ENCODE measurements at places on chromosomes 7 and 10. TPM values are rescaled to one million over a fixed set of nuclear protein-coding genes. Genes with fewer than 3 reads are reported as not detected.

ELN gene
- 103 TPM for polyA plus RNA-seq

CYP2W1 gene
- 9.5 TPM for polyA plus RNA-seq

COL13A1 gene
- polyA plus RNA-seq, result 7.7 TPM

CWF19L1 gene
- 31.3 TPM for polyA plus RNA-seq

PRPS1L1 gene
- polyA plus RNA-seq, result not detected

PHKG1 gene
- polyA plus RNA-seq, result 25.0 TPM

MMD2 gene
- not detected for polyA plus RNA-seq

Measured in muscle of arm (tissue), 14 donors.